Stimulated activated CD4-positive, alpha-beta T cell treated with anti-CD3 and anti-CD28 coated beads, Interleukin-4, amount 100 ng/mL, for 4 hours (primary cell): ENCODE measurements at places on chromosomes 1 and 21.

- no peak for DNase-seq
Measured at GRCh38 chr1:63148825-63149645, 173.3 kb upstream of the FOXD3 start.

DNA sequence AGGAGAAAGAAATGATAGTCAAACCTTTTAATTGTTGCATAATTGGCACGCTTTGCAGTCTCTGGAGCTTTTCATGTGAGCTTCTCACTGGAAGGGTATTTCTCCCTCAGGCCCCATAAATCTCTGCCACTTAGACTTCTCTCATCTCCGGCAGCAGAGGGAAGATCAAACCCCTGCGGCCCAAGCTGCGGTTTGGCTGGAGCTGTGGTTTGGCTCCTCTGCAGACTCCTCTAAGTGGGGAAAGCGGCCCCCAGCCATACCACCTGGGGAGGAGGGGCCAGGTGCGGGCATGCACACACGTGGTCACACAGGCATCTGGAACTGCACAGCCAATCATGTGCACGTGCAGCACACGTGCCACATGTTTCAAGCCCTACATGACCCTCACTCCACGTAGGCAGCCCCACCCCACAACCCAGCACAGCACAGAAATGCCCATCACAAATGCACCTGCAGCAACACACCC, 58.3 kb downstream of the UBE2T start:
- no peak for DNase-seq

DNA sequence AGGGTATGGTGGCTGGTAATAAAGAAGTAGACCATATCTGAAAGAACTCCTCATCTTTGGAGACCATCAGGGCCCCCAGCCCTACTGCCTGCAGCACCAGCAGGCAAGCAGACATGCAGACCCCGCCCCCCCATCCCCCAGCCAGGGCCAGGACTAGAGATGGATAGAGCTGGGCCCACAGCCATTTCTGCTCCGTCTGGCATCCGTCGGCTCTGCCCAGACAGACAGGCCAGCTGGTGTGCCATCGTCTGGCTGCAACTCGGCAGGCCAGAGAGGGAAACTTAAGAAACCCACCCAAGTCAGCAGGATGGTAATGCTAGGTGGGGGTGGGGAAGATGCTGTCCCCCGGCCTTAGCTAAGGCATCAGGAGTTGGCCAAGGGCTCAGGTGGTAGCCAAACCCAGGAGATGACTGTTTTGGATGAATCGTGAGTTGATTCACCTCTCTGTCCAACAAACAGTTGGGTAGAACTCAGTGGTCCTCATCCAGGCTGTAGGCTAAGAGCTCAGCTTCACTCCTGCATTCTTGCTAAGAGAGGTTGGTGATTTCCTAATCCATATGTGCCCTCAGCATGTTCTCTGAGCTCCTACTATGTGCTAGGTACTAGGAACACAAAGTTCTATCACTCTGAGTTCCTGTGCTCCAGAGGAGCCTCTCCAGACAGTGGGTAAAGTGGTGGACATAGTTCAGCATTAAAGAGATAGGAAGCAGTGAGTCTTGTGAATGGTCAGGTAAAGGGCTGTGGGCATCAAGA, 23.2 kb upstream of the TMEM222 start:
- DNase-seq: no peak

DNA sequence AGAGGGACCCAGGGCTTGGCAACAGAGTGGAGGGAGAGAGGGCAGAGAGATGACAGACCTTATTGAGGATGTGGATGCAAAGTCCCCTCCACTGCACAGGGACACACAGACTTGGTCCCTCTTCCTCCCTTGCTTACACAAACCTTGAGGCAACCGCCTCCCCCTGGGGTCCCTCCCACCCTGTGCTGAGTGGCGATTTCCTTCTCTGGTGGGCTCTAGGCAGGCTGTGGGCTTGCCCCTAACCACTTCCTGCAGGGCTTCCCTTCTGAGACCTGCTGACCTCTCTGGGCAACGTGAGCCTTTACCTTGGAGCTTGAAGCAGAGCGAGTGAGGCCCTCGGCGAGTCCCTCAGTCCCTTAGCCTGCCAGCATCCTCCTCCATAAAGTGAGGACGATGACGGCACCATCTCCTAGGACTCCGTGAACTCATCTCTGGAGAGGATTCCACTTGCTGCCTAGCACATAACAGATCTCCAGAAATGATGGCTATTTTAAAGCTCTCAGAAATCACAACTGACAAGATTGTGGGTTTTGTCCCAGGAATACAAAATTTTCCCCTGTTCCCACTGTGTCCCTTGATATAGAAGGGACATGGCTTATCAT, 25.0 kb downstream of the KIAA1614 start:
- no peak for DNase-seq

GRCh38 chr1:173202424-173203145, 4.5 kb downstream of the TNFSF4 start:
- DNase-seq: no peak

GRCh38 chr21:43273708-43274021, 104.9 kb downstream of the CRYAA start:
- no peak for DNase-seq
